ENCODE measurements at places on chromosomes 2 and 18. TPM values are rescaled to one million over a fixed set of nuclear protein-coding genes. Genes with fewer than 3 reads are reported as not detected.

Gene BOK
- 0.53 TPM for polyA plus RNA-seq

Gene ANKRD23
- 0.15 TPM for polyA plus RNA-seq

Gene PKDCC
- not detected for polyA plus RNA-seq

DNA sequence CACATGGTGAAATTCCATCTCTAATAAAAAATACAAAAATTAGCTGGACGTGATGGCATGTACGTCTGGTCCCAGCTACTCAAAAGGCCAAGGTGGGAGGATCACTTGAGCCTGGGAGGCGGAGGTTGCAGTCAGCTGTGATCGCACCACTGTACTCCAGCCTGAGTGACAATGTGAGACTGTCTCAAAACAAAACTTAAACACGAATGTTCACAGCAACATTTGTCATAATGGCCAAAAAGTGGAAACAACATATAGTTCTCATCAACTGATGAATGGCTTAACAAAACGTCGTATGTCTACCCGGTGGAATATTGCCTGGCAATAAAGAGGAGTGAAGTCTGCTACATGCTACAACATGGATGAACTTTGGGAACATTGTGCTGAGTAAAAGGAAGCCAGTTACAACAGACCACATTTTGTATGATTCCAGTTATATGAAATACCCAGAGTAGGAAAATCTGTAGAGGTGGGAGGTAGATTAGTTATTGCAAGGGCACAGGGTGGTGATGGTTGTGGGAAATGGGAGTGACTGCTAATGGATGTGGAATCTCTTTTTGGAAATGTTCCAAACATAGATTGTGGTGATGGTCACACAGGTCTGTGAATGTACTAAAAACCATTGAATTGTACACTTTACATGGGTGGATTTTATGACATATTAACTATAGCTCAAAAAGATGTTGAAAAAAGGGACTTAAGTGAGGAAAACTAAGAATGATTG lies 478.2 kb downstream of the PTPRM start:
- H3K4me3 ChIP-seq: no peak overlapping the region
- DNase-seq: no peak
- H3K27me3 ChIP-seq: no peaks in the 10 kb centered on the region
- no peaks in the 10 kb centered on the region for H3K4me1 ChIP-seq
- H3K27ac ChIP-seq: no peak overlapping the region
- no peaks in the 10 kb centered on the region for H3K36me3 ChIP-seq

DNA sequence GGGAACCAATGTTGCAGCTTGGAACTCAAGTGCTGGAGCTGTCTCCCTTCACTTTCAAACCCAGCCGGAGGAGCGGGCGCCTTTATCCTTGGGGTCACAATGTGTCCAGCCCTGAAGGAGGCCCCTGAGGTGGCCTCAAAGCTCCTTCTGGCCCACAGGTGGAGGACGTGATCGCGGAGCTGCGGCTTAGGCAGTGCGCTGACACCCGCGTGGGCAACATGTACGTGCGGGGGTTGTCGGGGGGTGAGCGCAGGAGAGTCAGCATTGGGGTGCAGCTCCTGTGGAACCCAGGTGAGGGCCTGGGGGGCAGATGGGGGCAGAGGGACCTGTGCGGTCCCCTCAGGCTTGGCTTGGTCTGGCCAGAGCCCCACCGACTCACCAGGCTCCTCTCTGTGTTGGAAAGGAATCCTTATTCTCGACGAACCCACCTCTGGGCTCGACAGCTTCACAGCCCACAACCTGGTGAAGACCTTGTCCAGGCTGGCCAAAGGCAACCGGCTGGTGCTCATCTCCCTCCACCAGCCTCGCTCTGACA lies 13.5 kb downstream of the ABCG8 start:
- no peak for DNase-seq
- H3K4me3 ChIP-seq: no peak overlapping the region
- H3K27me3 ChIP-seq: peaks cover 18% of the 10 kb centered on the region
- H3K27ac ChIP-seq: no peak overlapping the region

GRCh38 chr2:30847329-30847728 lies 40.1 kb upstream of the CAPN13 start:
- no peak for DNase-seq
- H3K4me1 ChIP-seq: no peaks in the 10 kb centered on the region
- H3K27ac ChIP-seq: no peak overlapping the region
- H3K4me3 ChIP-seq: no peak overlapping the region

- peaks cover 39% of the 10 kb centered on the region for H3K4me1 ChIP-seq
- peak overlapping the region; percentile 66 for H3K27ac ChIP-seq
- no peaks in the 10 kb centered on the region for H3K27me3 ChIP-seq
- no peak for DNase-seq
Observed at GRCh38 chr2:239393941-239394340, 6.9 kb downstream of the HDAC4 start.

GRCh38 chr18:36629836-36630235 lies 199.0 kb downstream of the TPGS2 start:
- no peaks in the 10 kb centered on the region for H3K36me3 ChIP-seq
- H3K4me1 ChIP-seq: no peaks in the 10 kb centered on the region
- no peak for DNase-seq
- no peak overlapping the region for H3K4me3 ChIP-seq
- no peak overlapping the region for H3K27ac ChIP-seq

All from naive thymus-derived CD8-positive, alpha-beta T cell (primary cell).